ENCODE measurements at places on chromosomes 7 and 10.

DNA sequence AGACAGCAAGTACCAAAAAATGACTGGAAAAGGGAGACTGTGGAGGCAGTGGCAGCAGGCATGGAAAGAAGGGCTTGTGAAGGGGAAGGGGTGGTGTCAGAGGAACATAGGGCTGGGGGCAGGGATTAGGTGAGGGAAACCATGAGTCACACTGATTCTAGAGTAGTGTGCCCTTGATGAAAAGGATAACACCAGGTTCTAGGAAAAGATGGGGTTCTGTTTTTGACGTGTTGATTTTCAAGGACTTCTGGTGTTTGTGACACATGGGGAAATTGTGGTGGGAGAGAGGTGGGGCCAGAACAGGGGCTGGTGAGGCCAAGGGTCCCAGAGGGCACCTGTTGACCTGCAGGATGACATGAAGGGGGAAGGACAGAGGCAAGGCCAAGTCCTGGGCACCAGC lies 57.1 kb downstream of the FIGNL1 start:
- peak; percentile 44 for DNase-seq

DNA sequence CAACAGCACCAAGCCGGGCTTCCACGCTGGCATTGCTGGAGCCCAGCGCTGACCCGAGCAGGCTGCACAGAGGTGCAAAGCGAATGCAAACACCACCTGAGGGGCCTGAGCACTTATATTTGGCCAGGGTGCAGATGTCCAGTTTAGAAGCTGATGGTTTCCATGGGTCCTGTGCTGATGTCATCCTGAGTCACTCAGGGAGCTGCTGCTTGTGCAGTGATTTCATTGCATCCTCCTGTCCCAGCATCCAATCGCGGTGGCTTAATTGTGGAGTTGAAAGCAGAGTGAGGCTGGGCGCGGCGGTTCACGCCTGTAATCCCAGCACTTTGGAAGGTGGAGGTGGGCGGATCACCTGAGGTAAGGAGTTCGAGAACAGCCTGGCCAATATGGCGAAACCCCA lies 410.2 kb upstream of the KLF6 start:
- no peak for DNase-seq

- DNase-seq = no peak
Measured at GRCh38 chr7:99699946-99700345, 20.1 kb upstream of the CYP3A5 start.

GRCh38 chr10:10794791-10795191 lies 222.9 kb upstream of the CELF2 start:
- no peak for DNase-seq

DNA sequence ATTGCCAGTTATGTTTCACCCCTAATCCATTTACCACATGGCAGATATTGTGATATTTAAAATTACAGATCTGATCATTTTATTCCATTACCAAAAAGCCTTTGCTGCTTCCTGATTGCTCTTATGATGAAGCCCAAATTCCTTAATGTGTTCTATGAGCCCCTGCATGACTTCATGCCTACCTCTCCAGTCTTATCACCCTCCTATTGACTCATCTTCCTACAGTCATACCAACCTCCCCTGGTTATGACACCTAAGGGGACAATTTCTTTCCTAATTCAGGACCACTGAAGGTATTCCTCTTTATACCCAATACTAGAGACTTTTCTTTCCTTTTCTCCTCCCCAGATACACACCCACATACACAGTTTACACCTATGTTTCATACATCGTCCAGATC lies 36.0 kb downstream of the TES start:
- DNase-seq = no peak

GRCh38 chr7:157980774-157981173 lies 606.8 kb downstream of the PTPRN2 start:
- DNase-seq = no peak

GRCh38 chr7:56097700-56098099 lies 4.9 kb upstream of the PHKG1 start:
- DNase-seq = no peak

DNA sequence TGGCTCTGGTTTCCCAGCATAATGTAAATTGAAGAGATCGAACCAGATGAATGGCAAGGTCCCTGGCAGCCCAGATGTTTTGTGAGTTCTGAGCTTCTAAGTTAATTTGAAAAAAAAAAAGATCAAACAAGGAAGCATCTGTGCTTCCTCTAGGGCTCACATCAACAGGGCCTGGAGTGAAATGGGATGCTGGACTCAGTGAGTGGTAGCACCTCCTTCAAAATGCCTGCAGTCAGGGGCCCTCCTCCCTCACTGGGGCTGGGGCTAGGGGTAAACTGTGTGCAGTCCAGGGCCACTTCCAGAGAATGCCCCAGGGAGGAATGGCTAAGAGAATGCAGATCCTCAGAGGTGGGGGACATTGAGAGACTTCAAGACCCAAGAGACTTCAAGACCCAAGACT lies 6.0 kb upstream of the CUEDC2 start:
- no peak for DNase-seq

- no peak for DNase-seq
Measured at GRCh38 chr10:34074051-34074450, 739.6 kb upstream of the NRP1 start.

DNA sequence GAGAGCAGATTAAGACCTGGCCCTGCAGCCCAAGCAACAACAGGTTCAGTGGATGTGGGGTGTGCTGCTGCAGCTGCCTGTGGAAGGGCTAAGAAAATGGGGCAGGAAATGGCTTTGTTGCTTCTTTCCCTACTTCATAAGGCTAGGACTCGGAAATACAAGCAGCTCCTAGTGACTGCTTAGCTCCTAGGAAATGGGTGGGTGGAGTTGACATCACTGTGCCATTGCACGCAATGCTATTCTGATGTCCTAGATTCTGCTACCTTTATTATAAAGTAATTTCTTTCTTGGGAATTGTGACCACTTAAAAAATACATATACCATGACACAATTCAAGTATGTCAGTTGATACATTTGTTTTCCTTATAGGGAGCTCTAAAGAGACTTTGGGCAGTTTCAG lies 155.8 kb downstream of the FANK1 start:
- no peak for DNase-seq
